Hepatocyte (in vitro differentiated cells): ENCODE measurements at places on chromosomes 12 and 14.

DNA sequence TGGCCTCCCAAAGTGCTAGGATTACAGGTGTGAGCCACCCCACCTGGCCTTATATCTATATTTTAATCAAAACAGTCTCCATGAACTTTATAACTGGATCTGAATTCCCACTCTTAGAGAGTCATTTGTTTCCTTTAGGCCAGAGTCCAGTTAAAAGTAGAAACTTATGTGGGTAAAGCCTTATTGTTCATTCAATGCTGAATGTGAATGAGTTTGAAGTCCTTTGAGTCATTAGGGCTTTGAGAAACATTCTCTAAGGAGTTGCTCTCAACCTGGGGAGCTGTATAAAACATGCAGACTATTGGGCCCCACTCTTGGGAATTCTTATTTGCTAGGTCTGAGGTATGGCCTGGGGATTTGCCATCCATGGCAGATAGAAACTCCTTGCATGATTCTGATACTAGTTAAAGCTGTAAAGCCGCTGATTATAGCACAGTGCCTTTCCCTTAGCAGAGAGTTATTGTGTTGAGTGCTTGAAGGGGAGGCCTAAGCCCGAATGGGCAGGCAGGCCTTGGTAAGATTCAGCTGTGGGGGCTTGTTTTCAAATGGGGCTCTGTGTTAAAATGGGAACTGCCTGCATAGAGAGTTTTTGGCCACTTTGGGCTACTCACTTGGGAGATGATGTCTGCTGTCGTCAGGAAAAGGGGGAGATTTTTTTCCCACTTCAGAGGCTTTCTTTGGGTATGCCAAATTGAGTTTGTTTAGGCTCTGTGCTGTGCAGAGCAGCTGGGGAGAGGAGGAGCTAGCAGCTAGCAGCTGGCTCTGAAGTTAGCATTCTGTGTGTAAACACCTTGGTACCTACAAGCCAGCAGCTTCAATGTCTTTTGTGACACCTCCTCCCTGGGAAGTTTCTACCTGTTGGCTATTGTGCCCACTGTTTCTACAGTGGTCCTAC, 117.5 kb downstream of the DACT1 start:
- H3K27ac ChIP-seq: peak overlapping the region; percentile 70
- H3K36me3 ChIP-seq: no peaks in the 10 kb centered on the region
- no peaks in the 10 kb centered on the region for H3K27me3 ChIP-seq
- no peak overlapping the region for H3K4me3 ChIP-seq
- no peak for DNase-seq

DNA sequence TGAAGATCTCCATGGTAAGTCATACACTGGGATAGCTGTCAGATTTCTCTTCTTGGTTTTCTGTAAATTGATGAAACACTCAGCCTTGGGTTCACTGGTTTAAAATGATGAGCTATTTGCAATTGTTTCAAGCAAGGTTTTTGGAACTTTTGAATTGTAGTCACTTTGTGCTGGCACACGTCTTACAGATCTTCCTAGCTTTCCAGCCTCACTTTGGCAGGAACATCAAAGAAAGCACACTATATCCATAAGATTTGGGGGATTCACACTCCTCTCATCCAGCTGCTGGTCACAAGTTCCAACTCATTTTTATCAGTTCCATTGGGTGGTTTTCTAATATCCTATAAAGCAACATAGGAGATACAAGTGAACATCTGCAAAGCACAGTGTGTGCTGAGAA, 16.0 kb downstream of the SSPN start:
- peaks cover 3% of the 10 kb centered on the region for H3K27me3 ChIP-seq
- no peak overlapping the region for H3K27ac ChIP-seq
- H3K36me3 ChIP-seq: no peaks in the 10 kb centered on the region

DNA sequence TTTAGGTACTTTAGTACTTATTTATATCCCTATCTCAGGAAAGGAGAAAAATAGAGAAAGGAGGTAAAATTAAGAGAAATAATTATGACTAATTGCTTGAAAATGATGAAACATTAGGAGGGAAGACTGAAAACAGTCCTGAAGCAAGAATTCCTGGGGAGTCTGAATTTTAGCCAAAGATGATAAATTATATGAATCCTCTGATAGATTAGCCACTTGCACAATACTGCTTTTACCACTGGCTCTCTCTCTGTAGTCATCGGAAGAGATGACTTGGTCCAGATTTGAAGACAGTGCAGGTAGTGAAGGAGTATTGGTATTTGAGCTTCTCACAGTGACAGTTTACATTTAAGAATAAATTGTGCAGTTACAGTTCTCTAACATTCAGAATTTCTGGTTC, 83.8 kb upstream of the CLEC14A start:
- H3K36me3 ChIP-seq: no peaks in the 10 kb centered on the region
- no peak overlapping the region for H3K27ac ChIP-seq
- no peaks in the 10 kb centered on the region for H3K4me1 ChIP-seq
- no peak overlapping the region for H3K4me3 ChIP-seq

GRCh38 chr12:50824914-50825313, 17.8 kb upstream of the TMPRSS12 start:
- H3K4me3 ChIP-seq: no peak overlapping the region
- peak overlapping the region; percentile 31 for H3K27ac ChIP-seq
- no peak for DNase-seq
- H3K4me1 ChIP-seq: peaks cover 9% of the 10 kb centered on the region
- H3K36me3 ChIP-seq: no peaks in the 10 kb centered on the region

- H3K4me1 ChIP-seq: peaks cover 24% of the 10 kb centered on the region
- no peaks in the 10 kb centered on the region for H3K36me3 ChIP-seq
- H3K4me3 ChIP-seq: no peak overlapping the region
- no peaks in the 10 kb centered on the region for H3K27me3 ChIP-seq
These were observed 45.7 kb upstream of the MEG3 start for GRCh38 chr14:100780246-100780645.

DNA sequence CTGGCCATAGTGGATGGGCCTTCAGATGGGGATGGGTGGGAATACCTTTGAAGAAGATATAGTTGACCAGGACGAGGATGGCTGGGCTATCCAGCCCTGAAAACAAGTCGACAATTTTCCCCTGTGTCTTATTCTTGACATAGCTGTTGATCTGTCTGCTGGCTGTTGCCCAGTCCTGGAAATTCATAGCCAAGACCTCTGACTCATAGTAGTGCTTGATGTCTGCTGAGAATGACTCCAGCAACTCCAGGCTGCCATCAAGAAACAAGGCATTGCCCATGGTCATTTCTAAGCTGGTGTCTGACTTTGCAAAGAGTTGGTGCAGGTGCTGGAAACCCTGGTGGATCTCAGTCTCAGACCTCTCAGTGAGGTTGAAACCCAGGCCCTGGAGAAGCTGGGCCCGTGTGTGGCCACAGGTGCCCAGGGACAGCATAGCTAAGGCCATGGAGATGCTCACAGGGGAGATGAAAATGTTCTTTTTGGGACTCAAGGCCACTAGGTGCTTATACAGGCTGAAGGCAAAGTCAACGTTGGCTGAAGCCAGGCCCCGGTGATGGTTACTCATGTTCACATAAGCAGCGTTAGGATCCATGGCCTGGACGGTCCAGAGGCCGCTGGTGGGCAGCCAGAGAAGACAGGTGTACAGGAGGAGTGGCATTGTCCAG, 9.0 kb downstream of the SERPINA6 start:
- H3K4me1 ChIP-seq: no peaks in the 10 kb centered on the region
- no peaks in the 10 kb centered on the region for H3K27me3 ChIP-seq
- no peak overlapping the region for H3K27ac ChIP-seq
- no peak for DNase-seq
- H3K36me3 ChIP-seq: no peaks in the 10 kb centered on the region
